ENCODE measurements at places on chromosomes 1 and 21.

DNA sequence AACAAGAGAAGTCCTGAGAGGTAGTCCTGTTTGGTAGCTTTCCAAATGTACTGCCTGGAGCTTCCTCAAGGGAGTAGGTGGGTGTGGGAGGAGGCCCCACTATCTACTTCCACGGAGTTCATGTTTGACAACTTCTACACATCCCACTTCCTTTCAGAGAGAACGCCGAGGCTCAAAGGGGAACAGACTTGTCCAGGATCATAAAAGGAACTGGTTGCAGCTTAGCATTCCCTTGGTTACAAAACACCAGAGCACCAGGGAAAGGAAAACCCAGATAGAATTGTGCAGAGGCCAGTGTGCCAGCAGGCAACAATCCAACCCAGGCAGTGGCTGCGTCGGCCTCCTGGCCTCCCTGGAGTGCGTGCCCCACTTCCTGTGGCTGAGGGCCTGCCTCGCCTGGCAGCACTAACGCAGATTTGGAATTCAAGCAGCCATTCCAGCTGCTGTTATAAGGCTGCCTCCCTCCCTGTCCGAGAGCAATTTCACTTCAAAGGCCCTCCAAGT, 4.2 kb upstream of the RAP1GAP start:
- H3K27me3 ChIP-seq = peaks cover 20% of the 10 kb centered on the region
- H3K4me1 ChIP-seq = peaks cover 46% of the 10 kb centered on the region
- H3K36me3 ChIP-seq = peaks cover under 1% of the 10 kb centered on the region
- no peak for DNase-seq

DNA sequence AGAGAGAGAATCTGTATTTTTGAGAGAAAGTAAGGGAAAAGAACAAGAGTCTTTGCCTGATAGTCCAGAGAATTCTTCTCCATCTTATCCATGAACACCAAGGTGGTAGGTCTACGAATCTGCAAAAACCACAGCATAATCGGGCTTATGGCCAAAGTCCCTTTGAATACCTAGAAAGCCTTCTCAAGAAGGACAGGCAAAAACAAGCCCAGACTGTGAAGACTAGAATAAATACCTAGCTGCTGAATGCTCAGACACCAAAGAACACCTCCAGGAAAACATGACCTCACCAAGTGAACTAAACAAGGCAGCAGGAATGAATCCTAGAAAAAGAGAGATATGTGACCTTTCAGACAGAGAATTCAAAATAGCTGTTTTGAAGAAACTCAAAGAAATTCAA, 79.2 kb downstream of the HFM1 start:
- no peaks in the 10 kb centered on the region for H3K27me3 ChIP-seq
- no peak for DNase-seq
- H3K4me1 ChIP-seq = no peaks in the 10 kb centered on the region

GRCh38 chr1:43552813-43553212, 22.1 kb downstream of the PTPRF start:
- H3K27ac ChIP-seq = peak overlapping the region; percentile 99
- H3K4me3 ChIP-seq = no peak overlapping the region
- H3K36me3 ChIP-seq = peaks cover 16% of the 10 kb centered on the region
- H3K4me1 ChIP-seq = peaks cover 65% of the 10 kb centered on the region
- no peak for DNase-seq
- no peaks in the 10 kb centered on the region for H3K27me3 ChIP-seq

GRCh38 chr1:12185036-12185917, 18.5 kb downstream of the TNFRSF1B start:
- H3K4me3 ChIP-seq = no peak overlapping the region
- H3K4me1 ChIP-seq = peaks cover 21% of the 10 kb centered on the region
- H3K27ac ChIP-seq = no peak overlapping the region
- H3K36me3 ChIP-seq = no peaks in the 10 kb centered on the region

GRCh38 chr1:33222381-33222780, 33.9 kb upstream of the ZNF362 start:
- no peak overlapping the region for H3K4me3 ChIP-seq
- peaks cover 31% of the 10 kb centered on the region for H3K4me1 ChIP-seq
- H3K27ac ChIP-seq = no peak overlapping the region
- peaks cover 6% of the 10 kb centered on the region for H3K36me3 ChIP-seq

DNA sequence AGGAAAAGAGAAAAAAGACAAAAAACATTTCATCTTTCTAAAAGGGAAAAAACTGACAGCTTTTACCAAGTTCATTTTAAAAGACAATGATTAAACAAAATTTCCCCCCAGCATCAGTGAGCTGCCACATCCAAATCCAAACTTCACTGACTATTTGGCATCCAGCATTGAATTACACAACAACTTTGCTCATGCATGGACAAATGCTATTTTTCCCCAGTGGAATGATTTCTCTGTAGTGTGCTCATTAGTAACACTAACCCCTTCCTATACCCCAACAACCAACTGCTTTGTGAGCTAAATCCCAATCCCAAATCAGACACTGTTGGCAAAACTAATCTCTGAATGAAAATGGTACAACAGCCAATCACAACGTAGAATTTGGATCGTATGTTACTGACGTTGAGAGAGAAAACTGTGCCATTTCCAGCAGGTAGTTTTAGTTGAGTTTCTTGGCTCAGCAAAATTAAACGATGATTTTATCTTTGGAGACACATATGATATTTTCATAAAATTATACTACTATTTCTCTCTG, 37.9 kb downstream of the PIK3R3 start:
- H3K4me1 ChIP-seq = peaks cover 6% of the 10 kb centered on the region
- no peak overlapping the region for H3K27ac ChIP-seq
- peaks cover 23% of the 10 kb centered on the region for H3K36me3 ChIP-seq
- no peak overlapping the region for H3K4me3 ChIP-seq
- no peaks in the 10 kb centered on the region for H3K27me3 ChIP-seq

DNA sequence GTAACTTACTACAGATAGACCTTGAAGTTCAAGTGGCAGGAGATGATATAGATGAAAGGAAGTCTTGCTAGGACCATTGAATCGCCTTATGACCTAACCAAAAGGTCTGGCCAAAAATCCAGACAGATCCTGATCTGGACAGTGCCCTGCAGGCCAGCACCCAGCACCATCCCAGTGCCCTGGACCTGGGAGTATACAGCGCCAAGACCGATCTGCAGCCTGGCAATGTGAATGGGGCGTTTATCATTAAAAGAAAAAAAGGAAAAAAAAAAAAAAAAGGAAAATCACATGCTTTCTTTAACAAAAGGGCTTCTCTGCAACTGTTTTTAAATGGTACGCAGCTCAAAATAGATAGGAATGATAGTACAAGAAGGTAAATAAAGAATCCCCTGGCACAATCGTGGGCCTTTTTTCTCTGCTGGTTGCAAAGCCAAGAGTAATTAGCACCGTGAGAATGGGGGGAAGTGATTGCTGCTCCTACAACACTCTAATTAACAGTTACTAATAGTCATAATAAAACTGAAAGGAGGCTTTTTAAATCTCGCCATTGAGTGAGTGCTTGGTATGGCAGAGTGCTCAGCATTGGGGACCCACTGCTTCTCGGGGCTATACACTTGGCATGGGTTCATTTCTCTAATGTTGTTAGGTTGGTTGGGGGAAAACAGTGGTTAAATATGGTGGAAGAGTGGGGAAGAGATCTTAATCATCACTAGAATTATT, 146.7 kb downstream of the KAZN start:
- H3K27me3 ChIP-seq = no peaks in the 10 kb centered on the region
- H3K4me1 ChIP-seq = peaks cover 28% of the 10 kb centered on the region
- H3K4me3 ChIP-seq = no peak overlapping the region
- peak overlapping the region; percentile 55 for H3K27ac ChIP-seq
- no peak for DNase-seq

DNA sequence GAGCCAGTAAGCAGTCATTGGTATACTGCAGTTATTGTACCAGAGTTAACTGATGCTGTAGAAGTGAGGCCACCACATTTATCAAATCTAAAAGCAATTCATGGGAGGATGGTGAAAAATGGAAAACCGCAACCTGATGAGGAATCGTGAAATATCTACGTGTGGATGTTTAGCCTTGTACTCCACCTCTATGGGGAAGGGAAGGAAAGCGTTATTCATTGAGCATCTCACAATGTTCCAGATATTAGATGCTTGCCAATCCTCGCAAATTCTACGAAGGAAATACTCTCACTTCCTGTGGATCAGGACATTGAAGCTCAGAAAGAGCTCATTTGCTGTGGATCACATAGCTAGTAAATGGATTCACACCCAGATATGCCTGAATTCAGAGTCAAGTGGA, 77.3 kb downstream of the LRRC8D start:
- H3K4me1 ChIP-seq = peaks cover 6% of the 10 kb centered on the region
- DNase-seq = no peak
- no peaks in the 10 kb centered on the region for H3K27me3 ChIP-seq

DNA sequence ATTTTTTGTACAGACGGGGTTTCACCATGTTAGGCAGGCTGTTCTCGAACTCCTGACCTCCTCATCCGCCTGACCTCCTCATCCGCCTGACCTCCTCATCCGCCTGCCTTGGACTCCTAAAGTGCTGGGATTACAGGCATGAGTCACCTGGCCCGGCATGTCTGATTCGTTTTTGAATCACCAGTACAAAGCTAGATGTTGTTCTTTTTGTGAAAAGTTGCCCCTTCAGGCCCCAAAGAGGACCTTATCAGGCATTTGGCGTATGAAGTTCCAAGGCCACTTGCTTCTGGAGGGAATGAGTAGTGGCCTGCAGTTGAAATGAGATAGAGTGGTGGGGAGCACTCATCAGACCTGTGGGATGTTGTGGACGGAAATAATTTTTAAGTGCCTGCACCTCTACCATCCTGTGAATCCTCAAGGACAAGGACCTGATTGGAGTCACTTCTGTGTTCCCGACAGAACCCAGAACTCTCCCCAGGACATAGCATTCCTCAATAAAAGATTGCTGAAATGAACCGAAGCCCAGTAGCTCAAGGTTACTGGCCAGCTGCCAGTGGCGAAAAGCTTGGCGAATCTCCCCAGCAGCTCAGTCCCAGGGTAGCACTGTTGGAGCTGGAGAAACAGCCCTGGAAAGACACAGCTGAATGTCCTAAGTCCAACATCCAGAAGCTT, 50.1 kb downstream of the NDUFS5 start:
- H3K36me3 ChIP-seq = peaks cover 4% of the 10 kb centered on the region
- peak overlapping the region; percentile 25 for H3K27ac ChIP-seq
- no peak for DNase-seq
- peaks cover 17% of the 10 kb centered on the region for H3K27me3 ChIP-seq
- H3K4me1 ChIP-seq = peaks cover 11% of the 10 kb centered on the region

DNA sequence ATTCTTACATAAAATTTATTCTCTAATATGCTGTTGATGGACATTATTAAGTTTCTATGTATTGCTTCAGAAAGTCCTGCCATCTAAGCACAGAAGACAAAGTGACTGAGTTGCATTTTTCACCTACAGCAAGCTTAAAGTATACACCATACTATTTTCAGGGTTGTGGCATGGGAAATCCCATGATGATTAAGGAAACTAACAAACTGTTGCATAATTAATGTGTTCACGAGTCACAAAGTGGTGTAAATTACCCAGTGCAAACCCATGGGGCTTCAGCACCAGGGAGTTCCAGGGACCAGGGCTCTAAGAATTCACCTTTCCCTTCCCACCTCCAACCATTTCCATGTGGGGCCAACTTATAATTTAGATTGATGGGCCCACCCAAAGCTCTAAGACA, 81.9 kb upstream of the NR5A2 start:
- H3K27ac ChIP-seq = no peak overlapping the region
- DNase-seq = no peak
- no peak overlapping the region for H3K4me3 ChIP-seq

GRCh38 chr1:63148825-63149645, 173.3 kb upstream of the FOXD3 start:
- H3K27me3 ChIP-seq = peaks cover 48% of the 10 kb centered on the region
- DNase-seq = no peak
- peaks cover 16% of the 10 kb centered on the region for H3K4me1 ChIP-seq
- no peak overlapping the region for H3K27ac ChIP-seq
- no peaks in the 10 kb centered on the region for H3K36me3 ChIP-seq
- no peak overlapping the region for H3K4me3 ChIP-seq

GRCh38 chr1:62337706-62338631, 18.7 kb upstream of the KANK4 start:
- no peaks in the 10 kb centered on the region for H3K36me3 ChIP-seq
- no peak for DNase-seq
- H3K27ac ChIP-seq = peak overlapping the region; percentile 95
- H3K4me3 ChIP-seq = no peak overlapping the region

DNA sequence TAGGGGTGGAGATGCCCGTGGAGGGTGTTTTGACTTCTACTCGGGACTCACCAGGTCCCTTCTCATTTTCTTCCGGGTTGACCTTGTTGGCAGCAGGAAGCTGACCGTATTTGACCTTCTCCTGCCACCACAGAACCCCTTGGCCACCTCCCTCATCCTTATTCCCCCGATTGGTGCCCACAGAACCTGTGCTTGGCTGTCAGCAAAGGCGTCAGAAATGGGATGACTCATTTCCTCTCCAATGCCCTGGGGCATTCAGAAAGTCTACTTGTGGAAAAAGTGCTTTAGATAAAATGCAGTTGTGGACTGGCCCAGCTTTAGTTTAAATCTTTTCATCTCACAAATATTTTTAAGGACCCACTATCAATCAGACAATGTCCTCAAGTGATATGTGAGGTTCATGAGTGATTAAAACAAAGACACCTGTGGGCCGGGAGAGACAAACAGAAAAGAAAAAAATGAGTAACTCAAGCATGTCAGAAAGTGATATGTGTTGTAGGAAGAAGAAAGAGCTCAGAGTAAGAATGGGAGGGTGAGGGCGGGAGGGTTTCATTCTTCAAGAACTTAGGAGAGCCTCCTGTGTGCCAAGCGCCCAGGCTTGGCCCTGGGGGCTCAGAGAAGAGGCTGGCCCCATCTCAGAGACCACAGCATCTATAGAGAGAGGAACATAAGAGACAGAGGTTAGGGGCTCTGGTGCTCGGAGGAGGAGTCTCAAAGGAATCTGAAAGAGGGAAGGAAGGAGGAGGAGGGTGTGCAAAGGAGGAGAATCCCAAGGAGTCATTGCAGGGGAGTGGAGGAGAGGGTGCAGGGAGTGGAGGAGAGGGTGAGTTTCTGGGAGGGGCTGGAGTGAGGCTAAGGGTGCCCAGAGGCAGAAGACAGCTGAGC, 221.6 kb upstream of the VAMP3 start:
- peak overlapping the region; percentile 67 for H3K27ac ChIP-seq
- H3K27me3 ChIP-seq = peaks cover 6% of the 10 kb centered on the region
- no peak for DNase-seq
- H3K4me3 ChIP-seq = no peak overlapping the region
- H3K4me1 ChIP-seq = peaks cover 18% of the 10 kb centered on the region
- no peaks in the 10 kb centered on the region for H3K36me3 ChIP-seq

DNA sequence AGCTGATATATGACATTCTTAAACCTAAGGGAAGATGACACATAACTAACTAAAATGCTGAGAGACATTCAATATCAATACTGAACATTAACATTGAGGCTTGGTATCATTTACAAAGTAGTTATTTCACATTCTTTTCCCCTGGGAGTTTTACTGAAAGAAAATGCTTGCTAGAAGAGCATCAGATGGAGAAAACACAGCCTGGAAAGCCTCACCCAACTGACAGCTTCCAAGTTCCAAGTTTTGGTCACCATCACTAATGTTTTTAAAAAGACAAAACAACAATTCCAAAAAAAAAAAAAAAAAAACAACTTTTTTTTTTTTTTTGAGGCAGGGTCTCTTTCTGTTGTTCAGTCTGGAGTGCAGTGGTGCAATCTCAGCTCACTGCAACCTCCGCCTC, 80.6 kb downstream of the DSCAM start:
- no peak for DNase-seq
- no peaks in the 10 kb centered on the region for H3K4me1 ChIP-seq
- H3K36me3 ChIP-seq = no peaks in the 10 kb centered on the region
- no peak overlapping the region for H3K27ac ChIP-seq

Measured in mesothelial cell of epicardium (in vitro differentiated cells).